Naive B cell (primary cell): ENCODE measurements at places on chromosomes 3 and 15. TPM values are rescaled to one million over a fixed set of nuclear protein-coding genes. Genes with fewer than 3 reads are reported as not detected.

TTC23 gene
- 0.96 TPM for polyA plus RNA-seq

SCAANT1 gene
- polyA plus RNA-seq, result not detected

BMF gene
- 0.66 TPM for polyA plus RNA-seq

CD86 gene
- polyA plus RNA-seq, result 55.8 TPM

NOX5 gene
- polyA plus RNA-seq, result not detected

MTFMT gene
- polyA plus RNA-seq, result 25.2 TPM
